ENCODE measurements at places on chromosomes 4 and X. TPM values are rescaled to one million over a fixed set of nuclear protein-coding genes. Genes with fewer than 3 reads are reported as not detected.

CCDC120 gene
- 13.8 TPM for total RNA-seq

DNA sequence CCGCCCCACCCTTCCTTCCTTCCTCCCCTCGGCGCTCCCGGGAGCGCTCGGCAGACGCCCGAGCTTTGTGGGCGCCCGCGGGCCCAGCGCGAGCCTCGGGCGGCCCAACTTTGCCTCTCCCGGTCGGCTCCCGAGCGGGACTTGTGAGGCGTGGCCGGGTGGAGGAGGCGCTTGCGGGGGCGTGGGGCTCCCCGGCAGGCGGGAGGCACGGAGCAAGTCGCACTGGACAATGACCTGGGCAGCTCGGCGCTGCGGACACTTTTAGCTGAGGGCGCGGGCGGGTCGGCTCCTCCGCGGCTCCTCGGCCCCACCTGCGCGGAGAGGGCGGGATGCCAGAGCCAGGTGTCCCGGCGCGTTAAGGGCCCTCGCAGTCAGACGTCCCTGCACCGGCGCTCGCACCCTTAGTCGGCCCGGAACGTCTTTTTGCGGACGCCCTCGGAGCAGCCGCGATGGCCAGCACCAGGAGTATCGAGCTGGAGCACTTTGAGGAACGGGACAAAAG, 385 bp downstream of the DCLK2 start:
- no peaks in the 10 kb centered on the region for H3K27me3 ChIP-seq
- H3K27ac ChIP-seq: no peak overlapping the region
- peak; percentile 48 for DNase-seq
- peaks cover 34% of the 10 kb centered on the region for H3K4me1 ChIP-seq
- H3K4me3 ChIP-seq: peak overlapping the region; percentile 93

DNA sequence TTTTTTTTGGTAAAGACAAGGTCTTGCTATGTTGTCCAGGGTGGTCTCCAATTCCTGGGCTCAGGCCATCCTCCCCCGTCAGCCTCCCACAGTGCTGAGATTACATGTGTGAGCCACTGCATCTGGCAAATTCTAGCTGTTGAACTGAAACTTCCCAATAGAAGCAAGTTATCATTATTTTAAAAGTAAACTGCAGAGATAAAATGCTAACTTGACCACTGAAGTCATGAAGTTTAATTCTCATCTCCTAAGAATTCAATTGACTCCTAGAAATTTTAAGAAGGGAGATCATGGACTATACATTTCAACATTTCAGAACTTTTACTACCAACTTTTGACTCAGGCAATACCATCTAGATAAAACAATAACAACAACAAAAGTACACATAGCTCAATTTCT, 11.7 kb upstream of the EXOSC9 start:
- no peaks in the 10 kb centered on the region for H3K4me1 ChIP-seq
- H3K4me3 ChIP-seq: no peak overlapping the region
- H3K36me3 ChIP-seq: no peaks in the 10 kb centered on the region
- H3K27ac ChIP-seq: no peak overlapping the region
- no peak for DNase-seq
- H3K27me3 ChIP-seq: peaks cover 18% of the 10 kb centered on the region

IL1RAPL2 gene
- total RNA-seq: 0.50 TPM

Measured in neural crest cell (in vitro differentiated cells).